ENCODE measurements at places on chromosomes 2 and 18.
A peak's percentile ranks its signal among the peaks of the same experiment; 100 is the strongest.

GRCh38 chr18:36158266-36158867 is 28.7 kb downstream of the ELP2 start:
- peaks cover 6% of the 10 kb centered on the region for H3K4me1 ChIP-seq
- no peak overlapping the region for H3K27ac ChIP-seq
- DNase-seq, result no peak
- no peak overlapping the region for H3K4me3 ChIP-seq
- no peaks in the 10 kb centered on the region for H3K27me3 ChIP-seq
- H3K36me3 ChIP-seq, result peaks cover 75% of the 10 kb centered on the region

GRCh38 chr2:159711562-159712142 is 654 bp upstream of the MARCHF7 start:
- H3K4me1 ChIP-seq, result peaks cover 38% of the 10 kb centered on the region
- no peaks in the 10 kb centered on the region for H3K27me3 ChIP-seq
- peak overlapping the region; percentile 99 for H3K27ac ChIP-seq
- H3K4me3 ChIP-seq, result peak overlapping the region; percentile 100

GRCh38 chr18:39713961-39714360 is 2148.4 kb upstream of the CELF4 start:
- no peak overlapping the region for H3K27ac ChIP-seq
- H3K27me3 ChIP-seq, result no peaks in the 10 kb centered on the region
- no peak overlapping the region for H3K4me3 ChIP-seq
- H3K4me1 ChIP-seq, result no peaks in the 10 kb centered on the region
- no peak for DNase-seq
- H3K36me3 ChIP-seq, result no peaks in the 10 kb centered on the region

- no peaks in the 10 kb centered on the region for H3K36me3 ChIP-seq
- no peak overlapping the region for H3K4me3 ChIP-seq
- H3K4me1 ChIP-seq, result peaks cover 29% of the 10 kb centered on the region
- DNase-seq, result no peak
- no peaks in the 10 kb centered on the region for H3K27me3 ChIP-seq
These were observed 8.7 kb downstream of the CYRIA start for GRCh38 chr2:16656784-16657391.

DNA sequence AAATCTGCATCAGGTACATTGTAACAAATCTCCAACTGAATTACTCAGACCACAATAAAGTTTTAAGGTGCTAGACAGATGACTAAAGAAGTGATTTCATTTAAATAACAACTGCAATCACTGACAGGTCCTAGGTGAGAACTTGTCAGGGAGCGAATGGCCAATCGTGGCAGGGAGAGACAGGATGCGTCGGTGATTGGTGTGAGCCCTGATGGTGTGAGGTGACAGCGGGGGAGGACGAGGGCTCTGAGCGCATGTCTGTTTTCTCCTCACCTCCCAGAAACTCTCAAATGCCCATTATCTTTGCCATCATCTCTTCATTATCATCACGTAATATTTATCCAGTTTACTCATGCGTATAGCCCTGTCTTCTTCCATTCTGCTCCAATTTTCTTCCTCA is 207.9 kb upstream of the LYPD1 start:
- no peaks in the 10 kb centered on the region for H3K36me3 ChIP-seq
- H3K4me1 ChIP-seq, result no peaks in the 10 kb centered on the region
- H3K27ac ChIP-seq, result no peak overlapping the region
- DNase-seq, result no peak
- no peak overlapping the region for H3K4me3 ChIP-seq
- H3K27me3 ChIP-seq, result no peaks in the 10 kb centered on the region

DNA sequence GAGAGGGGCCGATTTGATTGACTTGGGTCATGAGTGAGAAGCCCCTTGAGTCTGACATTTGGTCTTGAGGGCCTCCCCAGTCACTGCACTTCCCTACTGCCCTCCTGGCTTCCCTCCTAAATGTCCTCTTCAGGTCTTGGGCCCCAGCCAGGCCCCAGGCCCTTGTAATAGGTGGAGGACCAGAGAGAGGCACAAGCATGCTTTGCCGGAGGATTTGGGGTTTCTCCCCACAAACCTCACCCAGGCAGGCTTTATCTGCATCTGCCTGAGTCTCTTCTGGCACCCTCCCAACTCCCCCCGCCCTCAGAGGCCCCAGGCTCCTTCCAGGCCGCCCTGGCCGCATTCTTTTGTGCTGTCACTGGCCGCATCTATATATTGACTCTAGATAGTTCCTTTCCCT is 270.7 kb downstream of the HAUS1 start:
- no peak overlapping the region for H3K4me3 ChIP-seq
- H3K4me1 ChIP-seq, result peaks cover 10% of the 10 kb centered on the region
- H3K27ac ChIP-seq, result no peak overlapping the region
- DNase-seq, result no peak
- H3K36me3 ChIP-seq, result no peaks in the 10 kb centered on the region

- H3K4me3 ChIP-seq, result no peak overlapping the region
- no peak for DNase-seq
- H3K36me3 ChIP-seq, result no peaks in the 10 kb centered on the region
- no peaks in the 10 kb centered on the region for H3K4me1 ChIP-seq
These were observed 51.8 kb upstream of the RAB27B start for GRCh38 chr18:54776282-54776977.

- peaks cover 17% of the 10 kb centered on the region for H3K27me3 ChIP-seq
- no peak for DNase-seq
- peaks cover 7% of the 10 kb centered on the region for H3K4me1 ChIP-seq
These were observed 2.7 kb upstream of the ERFE start for GRCh38 chr2:238155761-238156694.

DNA sequence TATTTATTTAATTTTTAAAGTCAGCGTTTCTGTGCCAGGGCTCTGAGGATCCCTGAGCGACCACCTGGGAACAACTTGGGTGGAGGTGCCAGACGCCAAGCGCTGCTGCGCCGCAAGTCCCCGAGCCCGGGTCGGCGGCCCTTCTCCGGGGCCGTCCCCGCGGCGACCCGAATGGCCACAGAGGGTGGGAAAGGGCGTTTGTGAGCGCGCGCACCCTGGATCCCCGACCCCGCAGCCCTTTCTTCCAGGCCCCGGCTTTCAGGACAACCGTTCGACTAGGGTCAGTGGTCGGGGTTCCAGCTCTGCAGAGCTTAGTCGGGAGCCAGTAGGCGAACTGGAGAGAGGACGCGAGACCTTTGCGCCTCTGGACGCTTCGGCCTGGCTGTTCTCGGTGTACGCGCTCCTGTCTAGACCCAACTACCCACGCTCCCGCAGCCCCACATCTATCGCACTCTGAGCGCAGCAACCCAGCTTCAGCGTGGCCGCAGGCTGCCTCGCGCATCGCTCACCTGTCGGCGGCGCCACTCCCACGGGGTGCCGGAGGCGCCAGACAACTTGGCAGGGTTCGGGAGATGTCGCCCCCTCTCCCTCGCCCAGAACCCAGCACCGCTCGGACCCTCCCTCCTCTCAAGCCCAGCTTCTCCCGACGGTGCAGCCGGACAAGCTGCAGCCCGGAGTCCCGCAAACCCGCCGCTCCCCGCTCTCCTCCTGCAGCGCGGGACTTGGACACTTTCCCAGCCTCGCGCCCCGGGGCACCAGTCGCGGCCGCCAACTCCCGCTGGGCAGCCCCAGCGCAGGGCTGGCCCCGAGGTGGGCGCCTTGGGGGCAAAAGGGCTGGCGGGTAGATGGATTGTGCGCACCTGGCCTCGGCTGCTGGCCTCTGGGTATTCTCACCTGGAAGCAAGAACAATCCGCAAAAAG is 758 bp downstream of the LYPD1 start:
- H3K27me3 ChIP-seq, result peaks cover 16% of the 10 kb centered on the region
- no peaks in the 10 kb centered on the region for H3K36me3 ChIP-seq
- DNase-seq, result no peak
- H3K4me3 ChIP-seq, result no peak overlapping the region
- H3K4me1 ChIP-seq, result no peaks in the 10 kb centered on the region

DNA sequence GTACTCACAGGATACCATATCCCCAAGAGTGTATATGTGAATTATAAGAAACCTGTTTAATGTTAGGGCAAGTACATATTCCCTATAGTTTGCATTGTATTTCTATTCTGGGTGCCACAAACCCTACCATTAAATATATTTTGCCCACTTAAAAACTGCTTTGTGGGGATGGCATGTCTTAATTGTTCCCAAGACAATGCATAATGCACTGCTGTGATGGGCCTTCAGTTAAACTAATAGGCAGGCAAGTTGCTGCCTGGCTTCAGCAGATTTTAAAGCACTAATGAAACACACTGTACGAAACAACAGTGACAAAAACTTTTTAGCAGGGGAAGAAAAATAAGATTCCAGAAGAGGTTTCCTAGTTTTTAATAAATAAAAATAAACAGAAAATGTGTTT is 104.8 kb upstream of the VRK2 start:
- H3K36me3 ChIP-seq, result no peaks in the 10 kb centered on the region
- H3K4me1 ChIP-seq, result no peaks in the 10 kb centered on the region
- H3K27ac ChIP-seq, result no peak overlapping the region

- H3K27ac ChIP-seq, result no peak overlapping the region
- H3K4me1 ChIP-seq, result peaks cover 10% of the 10 kb centered on the region
- H3K27me3 ChIP-seq, result no peaks in the 10 kb centered on the region
- no peak for DNase-seq
- H3K4me3 ChIP-seq, result no peak overlapping the region
These were observed 3.7 kb upstream of the MFSD6 start for GRCh38 chr2:190404487-190404886.

GRCh38 chr2:211766689-211767088 is 771.9 kb downstream of the ERBB4 start:
- no peaks in the 10 kb centered on the region for H3K4me1 ChIP-seq
- H3K27ac ChIP-seq, result no peak overlapping the region
- H3K36me3 ChIP-seq, result no peaks in the 10 kb centered on the region
- no peak for DNase-seq

GRCh38 chr2:117980783-117981676 is 32.8 kb downstream of the CCDC93 start:
- peaks cover 14% of the 10 kb centered on the region for H3K4me1 ChIP-seq
- no peak overlapping the region for H3K4me3 ChIP-seq
- peaks cover 42% of the 10 kb centered on the region for H3K36me3 ChIP-seq
- no peaks in the 10 kb centered on the region for H3K27me3 ChIP-seq

Measured in effector memory CD8-positive, alpha-beta T cell (primary cell).